Calu3 (cell line): ENCODE measurements at places on chromosomes 4 and X. TPM values are rescaled to one million over a fixed set of nuclear protein-coding genes. Genes with fewer than 3 reads are reported as not detected.

Gene TACR3
- total RNA-seq, result not detected in 2 replicates

Gene FGF13
- total RNA-seq, result not detected in 2 replicates

Gene SCRG1
- total RNA-seq, result not detected in 2 replicates

Gene STPG2
- not detected in 2 replicates for total RNA-seq

Gene ERCC6L
- 11.0 and 11.3 TPM in 2 replicates for total RNA-seq

Gene KCND1
- 8.4 and 9.7 TPM in 2 replicates for total RNA-seq

Gene GPC4
- 21.8 and 26.2 TPM in 2 replicates for total RNA-seq

Gene ESX1
- not detected in 2 replicates for total RNA-seq

Gene GATA1
- not detected in 2 replicates for total RNA-seq

Gene GPR119
- total RNA-seq, result not detected in 2 replicates

GRCh38 chr4:70818921-70819320 lies 20.8 kb downstream of the GRSF1 start:
- DNase-seq, result no peak

GRCh38 chr4:189845145-189845846 lies 95.4 kb upstream of the FRG1 start:
- no peak for DNase-seq

DNA sequence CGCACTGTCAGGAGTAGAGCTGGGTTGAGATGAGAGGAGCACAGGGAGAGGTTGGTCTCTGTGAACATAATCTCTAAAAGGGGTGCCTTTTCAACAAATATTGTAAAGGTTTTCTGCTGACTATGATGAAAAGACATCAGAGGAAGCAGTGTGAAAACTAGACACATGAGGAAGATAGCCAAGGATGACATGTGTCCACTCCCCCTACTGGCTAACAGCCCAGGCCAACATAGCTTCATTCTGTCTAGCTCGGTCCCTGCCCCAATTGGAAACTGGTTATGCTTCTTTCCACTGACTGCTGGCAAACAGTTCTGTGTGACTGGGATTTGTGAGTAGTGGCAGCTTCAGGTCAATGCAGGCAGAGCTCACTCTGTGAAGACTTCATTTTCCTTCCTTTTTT lies 115.4 kb upstream of the ESX1 start:
- peak; percentile 58 for DNase-seq

DNA sequence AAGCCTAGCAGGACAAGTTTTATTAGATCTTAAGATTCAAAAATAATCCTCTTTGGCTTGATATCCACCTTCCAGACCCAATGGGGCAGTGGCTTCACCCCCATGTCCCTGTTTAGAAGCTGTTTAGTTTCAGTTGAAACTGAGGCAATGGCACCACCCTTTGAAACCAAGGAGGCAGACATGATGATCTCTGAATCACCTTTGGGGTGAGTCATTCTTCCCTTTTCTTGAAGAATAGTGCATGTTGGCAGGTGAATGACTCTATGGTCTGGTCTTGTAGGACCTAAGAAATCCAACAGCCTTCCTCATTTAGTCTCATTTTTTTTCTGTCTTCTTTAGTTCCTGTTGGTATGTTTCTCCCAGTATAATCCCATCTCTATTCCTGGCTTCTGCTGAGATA lies 29.5 kb upstream of the BMP15 start:
- no peak for DNase-seq

GRCh38 chr4:95528388-95528948 lies 20.3 kb downstream of the UNC5C start:
- DNase-seq, result no peak

- no peak for DNase-seq
Observed at GRCh38 chr4:53307210-53307609, 58.7 kb downstream of the SCFD2 start.

DNA sequence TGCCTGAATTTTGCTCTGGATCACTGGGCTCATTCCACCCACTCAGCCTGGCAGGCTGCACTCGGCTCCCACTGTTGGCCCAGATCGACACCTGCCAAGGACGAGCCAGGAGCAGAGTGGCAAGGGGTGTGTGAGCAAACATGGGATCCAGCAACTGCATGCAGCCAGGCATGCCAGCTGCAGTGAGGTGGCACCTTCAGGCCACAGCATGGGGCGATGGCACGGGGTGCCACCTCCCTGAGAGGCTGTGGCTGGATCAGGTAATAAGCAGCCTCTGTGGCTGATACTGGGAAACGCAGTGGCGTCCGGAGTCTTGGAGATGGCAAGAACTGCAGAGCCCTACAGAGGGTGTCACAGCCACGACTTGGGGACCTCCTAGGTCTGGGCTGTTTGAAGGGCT lies 244.5 kb upstream of the FSTL5 start:
- no peak for DNase-seq

DNA sequence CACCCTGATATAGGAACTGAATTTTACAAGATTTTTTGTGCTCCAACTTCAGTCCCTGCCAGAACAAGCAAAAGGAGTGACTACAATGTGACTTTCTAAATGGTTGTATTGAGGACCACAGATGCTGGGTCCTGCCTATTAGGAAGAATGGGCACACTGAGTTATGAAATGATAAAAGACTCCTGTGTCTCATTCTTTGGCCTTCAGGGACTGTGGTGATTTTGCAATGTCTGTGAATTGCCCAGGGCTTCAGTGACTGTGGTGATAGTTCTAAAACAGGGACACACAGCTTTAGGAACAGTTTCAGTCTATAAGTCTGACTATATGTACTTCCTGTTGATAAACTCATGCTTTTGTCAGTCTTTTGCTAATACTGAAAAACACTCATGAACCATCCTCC lies 210.2 kb downstream of the DMD start:
- no peak for DNase-seq

DNA sequence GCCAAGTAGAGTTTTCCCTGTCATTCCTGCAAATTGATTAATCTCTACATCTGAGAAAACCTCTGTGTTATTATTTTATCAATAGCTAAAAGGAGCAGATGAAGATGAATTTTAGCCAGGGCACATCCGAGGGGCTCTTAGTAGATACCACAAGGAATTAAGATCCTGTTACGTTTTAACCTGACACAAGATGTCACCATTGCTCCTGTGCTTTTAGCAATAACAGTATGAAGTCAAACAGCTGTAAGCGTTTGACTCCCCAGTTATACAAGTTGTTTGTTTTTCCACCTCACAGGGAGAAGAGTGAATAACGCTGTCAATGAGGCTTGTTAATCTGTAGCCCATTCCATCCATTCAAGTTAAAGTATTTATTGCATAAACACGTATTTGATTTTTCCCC lies 76.0 kb upstream of the AP1S2 start:
- DNase-seq, result no peak

DNA sequence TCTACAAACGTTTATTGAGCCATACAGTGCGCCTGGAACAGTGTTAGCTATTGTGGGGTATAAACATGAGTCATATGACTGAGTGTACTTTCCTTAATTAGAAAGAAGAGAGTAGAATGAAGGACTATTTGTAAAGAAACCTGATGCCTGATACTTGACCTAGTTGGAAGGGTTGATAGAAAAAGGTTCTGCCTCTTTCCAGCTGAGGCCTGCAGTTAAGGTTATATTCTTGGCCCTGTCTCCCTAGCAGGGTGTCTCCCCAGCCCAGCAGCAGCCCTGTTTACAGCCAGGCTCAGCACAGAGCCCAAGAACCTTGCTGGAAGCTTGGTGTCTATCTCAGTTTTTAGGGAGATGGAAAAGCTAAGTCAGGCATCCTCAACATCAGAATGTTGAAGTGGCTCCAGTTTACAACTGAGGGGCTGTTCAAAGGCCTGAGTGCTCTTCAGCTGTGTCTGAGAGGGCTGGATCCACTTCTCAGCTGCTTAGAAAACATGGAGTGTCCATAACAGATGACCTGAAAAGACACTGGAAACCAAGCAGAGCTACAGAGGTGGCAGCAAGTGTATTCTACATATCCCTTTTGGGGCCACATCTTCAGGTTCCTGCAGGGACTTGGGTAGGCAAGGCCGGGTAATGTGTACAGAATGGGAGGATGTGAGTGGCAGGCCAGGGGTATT lies 21.6 kb downstream of the NYX start:
- no peak for DNase-seq

GRCh38 chr4:171478181-171478580 lies 335.0 kb upstream of the GALNTL6 start:
- DNase-seq, result no peak

DNA sequence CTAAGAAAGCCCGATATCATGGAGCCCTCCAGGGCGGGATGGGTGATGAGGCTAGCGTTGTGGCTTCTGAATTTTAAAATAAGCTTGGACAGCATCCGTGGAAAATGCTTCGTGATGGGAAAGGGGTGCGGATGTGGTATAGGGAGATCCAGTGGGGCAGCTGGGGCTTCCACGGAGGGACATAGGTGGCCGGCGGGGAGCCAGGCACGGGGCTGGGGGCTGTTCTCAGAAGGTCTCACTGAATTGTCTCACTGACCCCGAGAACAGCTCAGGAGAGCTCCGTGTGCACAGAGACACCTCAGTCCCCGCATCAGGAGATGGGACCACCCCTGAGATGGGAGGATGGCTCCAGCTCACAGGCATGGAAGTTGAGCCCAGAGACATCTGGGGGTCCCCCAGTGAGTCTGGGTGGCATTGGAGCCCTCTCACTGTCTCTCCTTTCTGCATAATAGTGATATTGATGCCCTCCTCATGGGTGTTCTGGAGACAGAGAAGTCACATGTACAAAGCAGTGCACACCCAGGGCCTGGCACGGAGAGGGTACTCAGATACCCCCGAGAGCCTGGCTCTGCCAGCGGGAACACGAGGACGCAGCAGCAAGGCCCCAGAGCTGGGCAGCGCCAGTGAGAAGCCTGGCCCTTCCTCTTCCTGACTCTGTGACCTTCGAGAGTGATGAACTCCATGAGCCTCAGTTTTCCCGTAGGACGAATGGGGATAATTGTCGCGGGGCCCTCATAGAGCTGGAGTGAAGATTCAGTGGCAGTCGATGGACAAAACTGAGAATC lies 70.6 kb upstream of the PSAPL1 start:
- no peak for DNase-seq

- DNase-seq, result no peak
Observed at GRCh38 chr4:32180086-32180485, 1459.9 kb downstream of the PCDH7 start.

DNA sequence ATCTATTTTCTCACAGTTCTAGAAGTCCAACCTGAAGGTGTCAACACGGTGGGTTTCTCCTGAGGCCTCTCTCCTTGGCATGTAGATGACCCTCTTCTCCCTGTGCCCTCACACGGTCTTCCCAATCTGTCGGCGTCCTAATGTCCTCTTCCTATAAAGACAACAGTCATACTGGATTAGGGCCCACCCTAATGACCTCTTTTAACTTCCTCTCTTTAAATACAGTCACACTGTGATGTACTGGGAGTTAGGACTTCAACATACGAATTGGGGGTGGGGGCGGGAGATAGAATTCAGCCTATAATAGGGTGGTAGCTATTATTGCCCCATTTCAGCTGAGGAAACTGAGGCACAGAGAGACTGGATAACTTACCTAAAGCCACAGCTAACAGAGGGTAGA lies 70.2 kb downstream of the SMIM20 start:
- no peak for DNase-seq

GRCh38 chrX:72102126-72102525 lies 29.6 kb downstream of the RTL5 start:
- DNase-seq, result no peak

DNA sequence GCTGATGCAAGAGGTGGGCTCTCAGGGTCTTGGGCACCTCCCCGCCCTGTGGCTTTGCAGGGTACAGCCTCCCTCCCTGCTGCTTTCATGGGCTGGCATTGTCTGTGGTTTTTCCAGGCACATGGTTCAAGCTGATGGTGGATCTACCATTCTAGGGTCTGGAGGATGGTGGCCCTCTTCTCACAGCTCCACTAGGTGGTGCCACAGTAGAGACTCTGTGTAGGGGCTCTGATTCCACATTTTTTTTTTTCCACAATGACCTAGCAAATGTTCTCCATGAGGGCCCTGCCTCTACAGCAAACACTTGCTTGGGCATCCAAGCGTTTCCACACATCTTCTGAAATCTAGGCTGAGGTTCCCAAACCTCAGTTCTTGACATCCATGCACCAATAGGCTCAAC lies 657.9 kb upstream of the CT83 start:
- no peak for DNase-seq

DNA sequence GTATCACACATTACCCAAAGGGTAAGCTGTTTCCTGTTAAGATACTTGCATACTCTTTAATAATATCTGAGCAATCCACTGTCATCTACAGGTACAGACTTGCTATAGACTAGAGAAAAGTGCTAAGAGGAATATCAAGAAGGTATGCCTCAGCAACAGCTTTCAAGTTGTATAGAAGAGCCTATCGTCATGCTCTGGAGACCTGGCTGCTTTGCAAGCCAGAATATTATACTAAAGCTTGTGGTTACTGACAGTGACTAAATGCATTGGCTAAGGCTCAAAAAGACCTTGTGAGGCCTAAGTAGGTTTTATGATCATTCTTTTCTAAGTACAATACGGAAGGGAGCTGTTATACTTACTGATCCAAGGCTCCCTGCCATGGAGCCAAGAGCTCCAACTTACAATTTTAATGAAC lies 11.3 kb downstream of the LAMP2 start:
- no peak for DNase-seq

DNA sequence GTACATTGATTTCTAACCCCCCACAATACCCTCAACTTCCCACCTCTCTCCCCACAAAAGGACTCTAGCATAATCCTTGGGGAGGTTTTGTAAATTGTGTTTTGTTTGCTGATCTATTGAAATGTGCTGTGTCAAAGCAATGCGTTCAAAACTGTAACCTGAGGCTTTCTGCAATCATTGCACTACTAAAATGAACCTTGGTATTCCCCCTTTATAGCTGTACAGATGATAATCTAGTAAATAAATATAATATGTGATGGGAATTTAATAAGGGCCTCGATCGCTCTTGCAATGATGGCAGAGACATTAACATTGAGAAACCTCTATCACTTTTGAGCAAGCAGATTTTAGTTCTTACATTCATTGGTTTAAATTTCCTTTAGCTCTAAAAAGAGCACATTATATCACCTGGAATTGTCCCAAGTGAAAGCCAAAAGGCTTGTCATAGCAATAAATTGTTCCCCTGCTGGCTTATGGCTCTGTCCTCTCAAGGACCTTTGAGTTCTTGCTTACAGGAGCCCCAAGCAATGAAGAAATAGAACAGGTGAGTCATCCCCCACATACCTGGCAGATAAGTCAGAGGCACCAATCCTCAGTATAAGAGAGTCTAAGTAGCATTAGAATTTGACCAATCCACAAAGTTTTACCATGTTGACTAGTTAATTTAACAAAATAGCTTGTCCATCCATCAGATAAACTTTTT lies 18.4 kb upstream of the ACE2 start:
- DNase-seq, result peak; percentile 72

DNA sequence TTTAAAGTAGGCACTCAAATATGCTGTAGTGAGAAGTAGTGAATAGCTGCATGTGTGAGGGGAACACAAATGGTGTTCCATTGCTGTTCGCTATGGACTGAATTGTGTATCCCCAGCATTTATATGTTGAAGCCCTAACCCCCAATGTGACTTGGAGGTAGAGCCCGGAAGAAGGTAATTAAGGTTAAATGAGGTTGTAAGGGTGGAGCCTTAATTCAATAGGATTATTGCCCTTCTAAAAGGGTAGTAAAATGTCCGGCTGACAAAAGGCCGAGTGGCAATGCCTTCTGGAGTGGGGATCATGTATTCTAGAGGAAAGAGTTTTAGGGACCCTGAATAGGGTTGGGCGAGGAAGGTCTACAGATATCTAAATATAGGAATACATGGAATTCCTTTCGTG lies 168.9 kb upstream of the NUDT10 start:
- no peak for DNase-seq
